RPMI8226 (cell line): ENCODE measurements at places on chromosomes 6 and 20.

GRCh38 chr6:116557893-116558292 is 4.3 kb downstream of the CALHM4 start:
- no peak for DNase-seq

- DNase-seq, result no peak
Observed at GRCh38 chr20:300345-300990, 3.1 kb downstream of the ZCCHC3 start.

GRCh38 chr6:52704060-52704459 is 33.1 kb downstream of the TMEM14A start:
- DNase-seq, result no peak

GRCh38 chr6:151796842-151797530 is 10.5 kb upstream of the ESR1 start:
- no peak for DNase-seq

GRCh38 chr6:112997421-112998085 is 650.4 kb downstream of the RFPL4B start:
- no peak for DNase-seq

- DNase-seq, result no peak
Observed at GRCh38 chr6:75077701-75078100, 128.2 kb downstream of the COL12A1 start.

GRCh38 chr6:116530436-116530835 is 15.0 kb downstream of the TRAPPC3L start:
- DNase-seq, result no peak

GRCh38 chr20:52619101-52619500 is 353.1 kb upstream of the TSHZ2 start:
- peak; percentile 71 for DNase-seq

DNA sequence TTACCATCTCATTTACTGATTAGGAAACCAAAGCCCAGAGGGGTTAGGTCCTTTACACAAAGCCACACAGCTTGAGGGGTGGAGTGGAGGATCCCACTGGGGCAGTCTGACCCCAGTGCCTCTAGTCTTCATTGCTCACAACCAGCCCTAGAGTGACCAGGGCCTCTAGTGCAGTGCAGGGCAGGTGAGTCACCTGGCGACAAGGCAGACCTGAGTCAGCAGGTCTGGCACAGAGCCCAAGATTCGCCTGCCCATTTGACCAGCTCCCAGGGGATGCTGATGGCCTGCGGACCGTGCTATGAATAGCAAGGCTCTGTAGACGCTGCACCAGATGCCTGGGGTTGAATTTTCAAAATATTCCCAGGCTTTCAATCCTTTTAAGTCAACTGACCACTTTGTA is 29.9 kb downstream of the CDH26 start:
- no peak for DNase-seq

DNA sequence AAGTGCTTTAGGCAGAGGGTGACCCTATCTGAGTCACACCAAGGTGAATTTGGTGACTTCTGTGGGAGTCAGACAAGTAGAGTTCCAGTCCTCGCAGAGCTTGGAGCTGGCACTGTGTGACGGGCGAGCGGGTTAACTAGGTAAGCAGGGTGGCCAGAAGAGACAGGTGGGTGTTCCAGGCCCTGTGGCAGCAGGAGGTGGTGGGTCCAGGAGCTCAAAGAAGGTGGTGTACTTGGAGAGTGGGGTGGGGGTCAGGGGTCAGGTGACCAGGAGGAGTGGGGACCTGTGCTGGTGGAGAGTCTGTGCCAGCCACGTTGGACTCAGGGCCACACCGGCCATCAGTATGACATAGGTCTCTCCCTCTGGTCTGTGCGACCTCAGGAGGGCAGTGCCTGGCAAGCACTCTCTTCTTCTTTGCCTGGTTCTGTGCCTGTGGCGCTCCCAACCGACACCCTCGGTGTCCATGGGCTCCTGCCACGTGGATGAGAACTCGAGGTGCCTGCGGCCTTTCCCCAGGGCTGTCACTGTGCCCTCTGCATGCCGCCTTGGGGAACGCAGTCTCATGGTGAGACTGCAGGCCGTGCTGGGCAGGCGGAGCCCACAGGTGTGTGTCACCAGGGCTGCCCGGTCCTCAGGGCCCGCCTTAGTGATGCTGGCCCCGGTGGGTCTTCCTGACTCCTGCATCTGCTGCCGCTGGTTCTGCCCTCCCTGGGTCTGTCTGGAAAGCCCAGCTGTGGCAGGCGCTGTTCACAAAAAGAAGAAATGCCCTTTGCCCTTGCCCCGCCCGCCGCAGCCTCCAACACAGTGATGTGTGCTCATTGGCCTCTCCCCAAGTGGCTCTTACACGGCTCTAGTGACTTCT is 1.6 kb downstream of the MRGBP start:
- DNase-seq, result no peak

- DNase-seq, result no peak
Observed at GRCh38 chr20:1761116-1761515, 103.5 kb upstream of the SIRPG start.

- DNase-seq, result no peak
Observed at GRCh38 chr6:117138920-117139319, 126.4 kb upstream of the VGLL2 start.

DNA sequence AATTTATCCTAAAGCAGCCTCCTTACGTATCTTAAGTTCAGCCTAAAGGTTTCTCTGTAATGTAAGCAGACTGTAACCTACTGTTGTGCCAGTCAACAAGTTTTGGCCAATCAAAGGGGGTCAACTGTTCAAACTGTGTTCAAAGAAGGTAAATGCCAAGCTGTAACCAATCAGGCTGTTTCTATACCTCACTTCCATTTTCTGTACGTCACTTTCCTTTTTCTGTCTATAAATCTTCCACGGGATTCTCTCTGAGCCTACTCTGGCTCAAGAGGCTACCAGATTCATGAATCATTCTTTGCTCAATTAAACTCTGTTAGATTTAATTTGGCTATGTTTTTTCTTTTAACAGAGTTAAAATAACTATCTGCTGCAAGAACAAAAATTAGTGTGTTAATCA is 5.1 kb upstream of the CALHM6 start:
- DNase-seq, result no peak

DNA sequence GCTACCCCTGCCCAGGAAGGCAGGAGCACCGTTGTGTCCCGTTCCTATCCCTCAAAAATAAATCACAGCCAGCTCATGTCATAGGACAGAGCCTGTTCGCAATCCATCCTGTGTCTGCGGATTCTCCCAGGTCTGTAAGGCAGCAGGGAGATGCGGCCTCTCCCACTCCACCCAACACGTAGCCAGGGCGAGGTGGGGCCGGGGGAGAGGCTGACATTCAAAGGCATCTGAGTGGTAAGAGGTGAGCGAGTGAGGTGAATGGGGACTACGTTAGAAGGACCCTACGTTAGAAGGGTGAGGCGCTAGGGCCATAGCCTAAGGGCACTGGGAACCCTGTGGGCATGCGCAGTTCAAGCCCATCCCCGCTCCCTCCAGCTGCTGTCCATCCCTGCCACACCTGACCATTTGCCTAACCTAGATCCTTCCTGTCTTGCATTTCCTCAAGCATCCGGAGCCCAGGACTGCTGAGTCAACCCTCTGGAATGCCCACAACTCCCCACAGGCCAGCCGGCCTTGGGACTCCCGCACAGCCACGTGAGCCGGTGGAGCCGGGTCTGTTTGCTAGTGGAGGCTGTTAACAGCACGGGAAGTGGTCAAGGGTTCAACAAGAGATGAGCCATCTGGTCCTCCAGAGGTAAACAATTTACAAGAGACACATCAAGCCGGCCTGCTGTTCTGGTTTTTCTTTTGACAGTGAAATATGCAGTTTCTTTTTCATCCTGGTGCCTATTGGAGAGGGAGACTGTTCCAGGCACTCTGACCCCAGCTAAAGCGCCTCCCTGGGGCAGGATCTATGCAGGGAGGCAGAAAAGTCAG is 45.9 kb downstream of the RIPOR3 start:
- DNase-seq, result peak; percentile 56

DNA sequence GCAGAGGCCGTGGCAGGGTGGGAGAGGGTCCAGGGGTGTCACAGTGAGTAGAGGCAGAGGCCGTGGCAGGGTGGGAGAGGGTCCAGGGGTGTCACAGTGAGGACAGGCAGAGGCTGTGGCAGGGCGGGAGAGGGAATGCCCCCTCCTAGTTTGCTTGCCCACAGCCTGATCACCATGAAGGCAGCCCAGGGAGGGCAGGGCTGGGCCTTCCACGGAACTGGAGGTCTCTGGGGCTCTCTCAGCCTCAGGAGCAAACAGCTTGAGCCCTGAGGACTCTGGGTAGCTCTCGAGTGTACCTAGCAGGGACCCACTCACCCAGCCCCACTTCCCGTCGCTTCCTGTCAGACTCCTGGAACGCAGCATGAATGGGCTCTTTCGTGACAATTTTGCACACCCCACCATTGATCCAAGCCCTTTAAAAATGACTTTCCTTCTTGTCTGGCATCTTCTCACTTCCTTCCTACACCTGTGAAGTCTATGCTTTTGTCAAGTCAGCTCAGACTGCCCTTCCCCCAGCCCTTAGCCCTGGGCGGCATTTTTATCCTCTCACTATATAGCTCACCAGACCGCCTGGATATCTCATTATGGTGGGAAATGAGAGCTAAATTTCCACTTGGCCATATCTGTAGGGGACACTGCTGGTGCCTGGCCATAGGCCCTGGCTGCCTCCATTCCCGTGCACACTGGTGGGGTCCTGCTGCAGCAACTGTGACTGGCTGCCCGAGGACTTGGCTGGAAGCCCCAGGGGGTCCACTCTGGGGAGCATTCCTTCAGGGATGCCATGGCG is 140.3 kb downstream of the CDC5L start:
- DNase-seq, result peak; percentile 31

- peak; percentile 66 for DNase-seq
Observed at GRCh38 chr20:6767536-6768227, at the start of gene BMP2. Gene BMP2 (plus strand): TSS chr20:6767686. CDS start chr20:6770127, 2,441 bp downstream.

GRCh38 chr6:25746968-25747367 is 7.6 kb upstream of the SLC17A4 start:
- no peak for DNase-seq

DNA sequence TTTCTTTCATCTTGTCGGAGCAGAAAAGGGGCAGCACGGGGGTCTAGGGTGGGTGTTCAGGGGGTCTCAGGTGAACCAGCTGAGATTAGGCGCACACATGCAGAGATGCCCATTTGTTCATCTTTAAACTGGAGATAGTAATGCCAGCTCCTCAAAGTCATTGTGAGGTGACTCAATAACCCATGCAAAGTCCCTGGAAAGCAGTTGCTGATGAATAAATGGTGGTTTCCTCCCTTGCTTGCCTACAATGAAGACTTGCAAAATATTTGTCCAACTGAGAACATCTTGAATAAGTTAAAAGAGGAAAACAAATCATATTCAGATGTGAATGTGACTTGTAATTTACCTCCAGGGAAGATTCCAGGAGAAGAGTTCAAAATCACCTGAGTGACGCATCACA is 206.9 kb downstream of the LY86 start:
- DNase-seq, result no peak
